ENCODE measurements at places on chromosomes 6 and 20.

GRCh38 chr20:47698142-47698541 is 87.1 kb downstream of the SULF2 start:
- DNase-seq: no peak

- peak; percentile 97 for DNase-seq
Observed at GRCh38 chr6:37050045-37050853, 44.8 kb downstream of the FGD2 start.

DNA sequence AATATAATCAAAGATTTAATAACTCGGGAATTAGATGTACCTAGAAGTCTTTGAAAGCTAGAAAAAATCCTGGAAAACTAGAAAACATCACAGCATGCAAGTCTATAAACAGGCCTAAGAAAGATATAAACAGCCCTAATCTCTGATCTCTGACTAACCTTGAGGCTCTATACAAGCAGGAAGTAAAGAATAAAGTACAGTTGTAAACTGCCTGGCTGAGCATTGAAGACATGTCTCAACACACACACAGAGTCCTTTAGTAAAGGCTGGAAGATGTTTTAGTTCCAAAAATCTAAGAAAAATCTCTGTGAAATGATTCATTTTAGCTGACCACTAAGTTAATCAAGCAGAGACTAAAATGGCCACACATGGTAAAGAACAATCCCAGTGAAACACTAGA is 774.5 kb downstream of the EYS start:
- DNase-seq: no peak

DNA sequence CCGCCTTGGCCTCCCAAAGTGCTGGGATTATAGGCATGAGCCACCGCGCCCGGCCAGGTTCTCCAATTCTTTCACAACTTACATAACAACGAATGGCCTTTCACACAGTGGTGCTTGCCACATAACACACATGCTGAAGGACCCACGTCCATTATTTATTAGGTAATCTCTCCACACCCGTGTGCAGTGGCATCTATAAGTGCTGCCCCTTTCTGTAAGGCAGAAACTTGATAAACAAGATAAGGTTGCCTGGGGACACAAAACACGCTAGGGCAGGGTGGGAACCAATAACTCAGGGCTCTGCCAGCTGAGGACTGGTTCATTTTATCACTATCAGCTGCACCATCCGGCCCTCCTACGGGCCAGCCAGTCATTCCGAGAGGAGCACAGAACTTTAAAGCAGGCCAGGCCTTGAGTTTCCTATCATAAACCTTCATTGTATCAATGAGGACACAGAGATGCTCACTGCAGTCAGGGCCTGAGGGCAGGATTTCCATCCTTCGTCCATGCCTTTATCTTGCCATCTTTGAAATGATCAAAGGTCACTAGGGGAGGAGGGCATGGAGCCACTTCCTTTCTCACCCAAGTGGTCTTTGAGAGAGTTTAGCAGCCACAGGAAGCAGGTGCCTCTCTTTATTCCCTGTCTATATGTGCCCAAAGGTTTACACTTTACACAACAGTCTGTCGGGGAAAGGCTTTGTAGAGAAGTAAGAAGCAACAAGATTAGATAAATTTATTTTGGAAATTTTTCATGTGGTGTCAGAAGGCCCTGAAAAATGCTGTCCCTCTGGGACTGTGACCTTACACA is 37.6 kb downstream of the GPLD1 start:
- DNase-seq: no peak

DNA sequence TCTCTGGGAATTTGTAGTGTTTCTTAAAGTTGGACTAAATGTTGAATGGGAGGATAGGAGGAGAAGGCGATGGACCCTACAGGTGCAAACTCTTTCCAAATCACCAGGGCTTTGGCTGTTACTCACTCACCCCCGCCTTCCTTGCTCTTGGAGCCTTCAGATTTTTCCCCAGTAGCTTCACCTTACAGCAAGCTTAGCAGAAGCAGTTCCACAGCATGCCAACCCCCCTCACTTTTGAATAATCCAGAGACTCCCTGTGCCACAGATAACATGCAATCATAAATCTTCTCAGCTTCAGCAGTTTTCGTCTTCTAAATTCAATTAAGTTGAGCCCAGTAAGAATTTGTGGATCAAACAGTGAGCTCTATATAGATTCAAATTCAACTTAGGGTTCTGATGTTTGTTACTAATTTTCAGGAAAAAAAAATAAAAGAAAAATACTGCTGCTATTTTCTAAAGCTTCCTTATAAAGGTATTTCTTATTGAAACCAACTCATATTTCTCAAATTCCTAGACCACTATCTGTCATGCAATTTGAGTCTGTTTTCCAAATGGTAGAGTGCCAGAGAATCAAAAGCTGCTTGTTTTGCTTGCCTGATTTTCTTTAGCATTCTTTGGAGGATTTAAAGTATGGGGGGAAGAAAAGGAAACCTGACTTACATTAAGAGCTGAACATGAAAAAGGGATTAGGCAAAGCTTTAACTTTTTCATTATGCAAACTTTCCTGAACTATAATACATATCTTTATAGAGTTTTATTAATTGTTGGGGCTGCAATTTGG is 166.4 kb downstream of the EYA4 start:
- no peak for DNase-seq

GRCh38 chr20:63787302-63787701 is 43.8 kb downstream of the ZBTB46 start:
- DNase-seq: no peak

DNA sequence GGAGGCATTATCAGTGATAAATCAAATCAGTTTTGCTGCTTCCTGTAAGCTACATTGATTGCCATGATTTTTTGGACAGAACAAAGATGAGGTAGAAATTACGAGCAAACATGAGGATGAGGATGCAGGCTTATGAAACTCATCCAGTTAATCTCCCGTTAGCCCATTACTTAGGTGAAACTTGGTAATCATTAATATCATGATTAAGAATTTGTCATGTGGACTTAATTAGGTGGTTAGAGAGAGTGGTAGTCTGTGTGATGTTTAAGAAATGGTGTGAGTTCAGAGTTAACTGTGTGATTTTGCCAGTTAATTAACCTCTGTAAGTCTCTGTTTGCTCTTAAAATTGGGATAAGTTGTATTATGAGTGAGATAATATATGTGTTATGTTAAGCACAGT is 62.0 kb downstream of the TSPYL4 start:
- no peak for DNase-seq

GRCh38 chr6:39386487-39386886 is 64.0 kb upstream of the KCNK16 start:
- DNase-seq: no peak

DNA sequence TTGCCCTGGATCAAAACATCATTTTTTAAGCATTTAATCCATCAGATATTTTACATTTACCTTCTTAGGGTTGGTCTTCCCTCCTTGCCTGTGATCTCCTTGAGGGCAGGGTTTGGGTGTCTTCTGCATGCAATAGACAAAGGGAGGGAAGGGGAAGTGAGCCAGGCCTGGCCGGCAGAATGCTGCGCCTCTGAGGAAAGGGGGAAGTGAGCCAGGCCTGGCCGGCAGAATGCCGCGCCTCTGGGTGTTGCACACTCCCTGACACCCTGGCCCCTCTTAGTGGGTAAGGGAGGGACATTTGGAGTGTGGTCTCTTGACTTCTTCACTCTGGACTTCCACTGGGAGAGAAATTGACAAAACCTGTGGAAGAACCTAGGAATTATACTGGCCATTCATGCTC is 12.4 kb downstream of the PSMF1 start:
- DNase-seq: peak; percentile 51

DNA sequence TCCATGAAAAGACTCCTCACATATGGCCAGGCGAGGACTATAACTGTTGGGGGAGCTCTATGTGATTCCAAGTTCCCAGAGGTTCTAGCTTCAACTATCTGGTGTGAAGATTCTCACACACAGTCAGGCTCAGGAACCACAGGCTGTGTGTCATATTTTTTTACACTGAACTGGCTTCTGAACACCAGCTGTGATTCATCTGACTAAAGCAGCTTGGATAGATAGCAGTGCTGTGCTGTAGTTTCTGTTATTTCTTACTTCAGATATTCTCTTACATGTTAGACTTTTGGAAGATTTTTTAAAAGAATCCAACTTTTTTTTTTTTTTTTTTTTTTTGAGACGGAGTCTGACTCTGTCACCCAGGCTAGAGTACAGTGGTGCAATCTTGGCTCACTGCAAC is 140.7 kb upstream of the MCHR2 start:
- no peak for DNase-seq

All from common myeloid progenitor, CD34-positive (primary cell).